Stimulated activated memory B cell treated with anti-CD40 and anti-IgM and Interleukin-4, amounts not matched to agents 10 μg/mL and 1 μg/mL and 100 μg/mL, for 72 hours (primary cell): ENCODE measurements at places on chromosomes 3 and 15.

DNA sequence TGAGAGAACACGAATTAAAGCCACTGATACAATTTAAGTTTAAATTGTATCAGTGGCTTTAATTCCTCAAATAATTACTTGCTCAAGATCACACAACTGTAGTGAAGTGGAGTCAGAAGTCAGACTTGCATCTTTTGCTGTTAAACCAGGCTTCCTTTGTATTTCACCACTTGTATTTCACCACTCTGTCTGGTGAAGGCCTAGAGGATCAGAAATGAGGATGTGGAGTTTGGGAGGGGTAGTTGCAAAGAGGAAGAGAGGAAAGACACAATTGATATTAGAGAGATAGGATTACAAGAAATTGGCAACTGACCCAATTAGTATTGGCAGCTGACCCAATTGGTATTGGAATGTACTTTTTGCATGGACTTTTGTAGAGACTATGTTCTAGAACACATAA lies 288.1 kb upstream of the GPR149 start:
- ATAC-seq: no peak

GRCh38 chr3:170751899-170752293 lies 118.1 kb downstream of the RPL22L1 start:
- ATAC-seq: no peak

- no peak for ATAC-seq
Observed at GRCh38 chr15:33150971-33151370, 43.5 kb downstream of the FMN1 start.

GRCh38 chr3:119333773-119334509 lies 39.8 kb downstream of the ARHGAP31 start:
- no peak for ATAC-seq
